H9 (cell line): ENCODE measurements at places on chromosomes 6 and 20. TPM values are rescaled to one million over a fixed set of nuclear protein-coding genes. Genes with fewer than 3 reads are reported as not detected.
A peak's percentile ranks its signal among the peaks of the same experiment; 100 is the strongest.

- H3K27ac ChIP-seq, result no peak overlapping the region
- DNase-seq, result no peak
- H3K4me3 ChIP-seq, result no peak overlapping the region
- no peaks in the 10 kb centered on the region for H3K27me3 ChIP-seq
Measured at GRCh38 chr6:65996096-65996495, 289.1 kb upstream of the EYS start.

Gene PRICKLE4
- 0.68 and 0.70 TPM in 2 replicates for total RNA-seq

- peak overlapping the region; percentile 53 for H3K4me3 ChIP-seq
- peaks cover 11% of the 10 kb centered on the region; the same call in 1 of the 2 replicates for H3K4me1 ChIP-seq
- H3K36me3 ChIP-seq, result peaks cover 9% of the 10 kb centered on the region
Measured at GRCh38 chr6:138485005-138485545, 14.2 kb downstream of the NHSL1 start.

DNA sequence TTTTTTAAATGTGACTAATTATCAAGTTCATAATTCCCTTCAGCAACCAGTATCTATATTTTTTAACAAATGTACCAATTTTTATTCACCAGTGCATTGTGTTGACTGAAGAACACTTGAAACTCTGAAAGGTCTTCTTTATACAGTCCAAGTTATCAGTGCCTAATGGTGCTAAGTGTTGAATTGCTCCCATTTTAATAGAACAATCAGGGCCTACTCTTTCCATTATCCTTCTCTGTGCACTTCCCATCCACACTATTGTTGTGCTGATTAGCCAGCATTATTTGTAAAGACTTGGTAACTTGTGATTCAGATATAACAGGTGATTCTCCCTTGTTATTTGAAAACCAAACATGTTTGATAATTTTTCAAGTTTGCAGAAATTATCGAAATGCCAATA, 1209.7 kb upstream of the MAP3K7 start:
- no peak for DNase-seq
- H3K4me1 ChIP-seq, result no peaks in the 10 kb centered on the region
- no peak overlapping the region for H3K4me3 ChIP-seq
- H3K27me3 ChIP-seq, result no peaks in the 10 kb centered on the region

DNA sequence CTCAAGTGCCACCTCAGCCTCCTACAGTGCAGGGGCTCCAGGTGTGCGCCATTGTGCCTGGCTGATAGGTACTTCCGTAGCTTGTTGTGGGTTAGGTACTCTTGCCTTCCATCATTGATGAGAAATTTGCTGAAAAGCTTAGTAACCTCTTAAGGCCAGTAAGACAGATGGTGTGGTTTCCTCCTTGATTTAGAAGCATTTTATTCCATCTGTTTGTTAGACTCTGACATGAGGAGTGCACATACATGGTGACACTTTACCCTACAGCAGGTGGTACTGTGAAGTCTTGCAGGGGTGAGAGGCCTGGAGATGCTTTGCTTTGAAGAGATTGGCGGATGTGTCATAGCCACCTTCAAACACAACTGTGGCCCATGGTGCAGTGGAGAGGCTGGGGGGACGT, 14.8 kb upstream of the MTG2 start:
- peaks cover 44% of the 10 kb centered on the region for H3K36me3 ChIP-seq
- no peak for DNase-seq
- H3K27ac ChIP-seq, result no peak overlapping the region
- no peak overlapping the region for H3K4me3 ChIP-seq

DNA sequence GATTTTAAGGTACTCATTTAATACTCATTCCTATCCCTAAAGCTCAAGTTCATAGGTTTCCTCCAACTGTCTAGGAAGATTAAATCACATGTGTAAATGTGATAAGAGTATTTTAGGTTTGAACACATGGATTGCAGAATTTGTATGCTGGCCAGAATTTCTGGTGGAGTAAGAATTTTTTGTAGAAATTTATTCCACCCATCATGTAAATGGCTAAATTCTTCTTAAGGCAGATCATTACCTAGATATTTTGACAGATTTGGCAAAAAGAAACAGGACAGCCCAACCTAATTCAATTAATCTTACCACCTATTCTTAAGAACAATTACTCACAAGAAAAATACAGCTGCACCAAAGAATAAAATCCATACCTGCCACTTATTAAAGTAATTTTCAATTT, 261.6 kb downstream of the GRIK2 start:
- no peak overlapping the region for H3K27ac ChIP-seq
- DNase-seq, result no peak
- no peak overlapping the region for H3K4me3 ChIP-seq
- H3K27me3 ChIP-seq, result no peaks in the 10 kb centered on the region
- peaks cover 7% of the 10 kb centered on the region; the same call in 1 of the 2 replicates for H3K4me1 ChIP-seq

Gene TP53TG5
- 0.59 TPM in 1 of 2 replicates, not detected in the other for total RNA-seq

Gene MMP24OS
- total RNA-seq, result 43.8 and 45.6 TPM in 2 replicates

Gene IMPG1
- not detected in 2 replicates for total RNA-seq

GRCh38 chr6:117558818-117559217, 43.5 kb downstream of the GOPC start:
- no peak for DNase-seq
- H3K4me1 ChIP-seq, result no peaks in the 10 kb centered on the region
- H3K27me3 ChIP-seq, result no peaks in the 10 kb centered on the region
- H3K4me3 ChIP-seq, result no peak overlapping the region
- peaks cover 4% of the 10 kb centered on the region; the same call in 1 of the 2 replicates for H3K36me3 ChIP-seq

Gene CGAS
- 1.7 and 1.8 TPM in 2 replicates for total RNA-seq

GRCh38 chr6:139271056-139271455, 20.7 kb downstream of the TXLNB start:
- no peaks in the 10 kb centered on the region for H3K36me3 ChIP-seq
- no peaks in the 10 kb centered on the region for H3K27me3 ChIP-seq
- no peak for DNase-seq
- no peak overlapping the region for H3K27ac ChIP-seq

- DNase-seq, result no peak
- H3K4me1 ChIP-seq, result no peaks in the 10 kb centered on the region
- H3K36me3 ChIP-seq, result peaks cover 3% of the 10 kb centered on the region
- no peaks in the 10 kb centered on the region for H3K27me3 ChIP-seq
Measured at GRCh38 chr6:124986164-124986563, 23.9 kb downstream of the RNF217 start.

Gene SLC44A4
- total RNA-seq, result 3.3 and 3.8 TPM in 2 replicates

Gene FAM209B
- 0.33 and 0.92 TPM in 2 replicates for total RNA-seq

DNA sequence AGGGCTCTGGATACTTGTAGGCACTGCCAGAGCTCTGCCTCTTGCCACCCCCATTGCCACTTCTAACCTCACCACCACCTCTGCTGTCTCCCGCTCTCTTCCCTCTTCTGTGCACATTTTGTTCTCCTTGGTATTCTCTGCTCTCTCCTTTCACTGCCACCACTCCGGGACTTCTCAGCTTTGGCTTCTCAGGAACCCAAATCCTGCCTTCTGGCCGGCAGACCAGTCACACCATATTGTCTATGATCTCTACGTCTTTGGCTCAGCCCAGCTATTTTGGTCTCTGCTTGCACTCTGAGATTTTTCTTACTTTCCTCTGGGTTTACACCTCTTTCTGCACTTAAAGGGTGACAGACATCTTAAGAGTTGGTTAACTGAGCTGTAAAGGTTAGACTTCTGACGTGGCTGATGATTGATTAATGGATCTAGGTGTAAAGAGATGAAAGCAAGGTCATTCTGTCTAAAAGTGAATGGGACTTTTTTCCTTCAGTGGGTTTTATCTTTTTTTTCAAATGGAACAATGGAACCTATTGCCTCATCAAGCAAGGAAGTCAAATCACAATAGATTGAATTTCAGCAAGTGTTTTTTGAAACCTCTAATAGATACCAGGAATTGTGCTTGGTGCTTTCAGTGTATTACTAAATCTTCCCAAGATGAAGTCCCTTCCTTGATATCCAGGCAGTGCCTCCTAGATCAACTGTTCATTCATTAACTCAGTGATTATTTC, 13.8 kb downstream of the MMP24 start:
- H3K27me3 ChIP-seq, result no peaks in the 10 kb centered on the region
- no peak overlapping the region for H3K27ac ChIP-seq
- no peak overlapping the region for H3K4me3 ChIP-seq
- H3K4me1 ChIP-seq, result peaks cover 8% of the 10 kb centered on the region; the same call in 1 of the 2 replicates
- DNase-seq, result no peak

DNA sequence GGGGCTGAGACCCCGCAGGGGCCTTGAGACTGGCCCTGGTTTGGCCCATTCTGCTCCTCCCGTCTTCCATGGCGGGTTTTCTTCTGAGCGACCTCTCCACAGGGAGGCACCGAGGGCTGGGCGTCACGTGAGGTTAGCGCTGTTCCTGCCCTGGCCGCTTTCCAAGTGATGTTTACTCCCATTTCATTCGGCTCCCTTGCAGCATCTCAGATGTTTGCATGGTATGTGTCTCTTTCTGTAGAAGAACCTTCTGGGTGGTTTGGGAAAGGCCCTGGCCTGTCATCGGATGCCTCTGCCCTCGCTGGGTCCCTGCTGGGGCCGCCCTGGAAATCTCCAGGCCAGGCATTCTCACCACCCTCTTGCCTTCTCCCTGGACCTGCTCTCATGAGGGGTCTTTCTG, 17.3 kb downstream of the RAMACL start:
- H3K27me3 ChIP-seq, result no peaks in the 10 kb centered on the region
- DNase-seq, result peak; percentile 24
- H3K36me3 ChIP-seq, result no peaks in the 10 kb centered on the region; the same call in 2 of the 3 replicates
- no peak overlapping the region for H3K4me3 ChIP-seq
- H3K27ac ChIP-seq, result no peak overlapping the region

DNA sequence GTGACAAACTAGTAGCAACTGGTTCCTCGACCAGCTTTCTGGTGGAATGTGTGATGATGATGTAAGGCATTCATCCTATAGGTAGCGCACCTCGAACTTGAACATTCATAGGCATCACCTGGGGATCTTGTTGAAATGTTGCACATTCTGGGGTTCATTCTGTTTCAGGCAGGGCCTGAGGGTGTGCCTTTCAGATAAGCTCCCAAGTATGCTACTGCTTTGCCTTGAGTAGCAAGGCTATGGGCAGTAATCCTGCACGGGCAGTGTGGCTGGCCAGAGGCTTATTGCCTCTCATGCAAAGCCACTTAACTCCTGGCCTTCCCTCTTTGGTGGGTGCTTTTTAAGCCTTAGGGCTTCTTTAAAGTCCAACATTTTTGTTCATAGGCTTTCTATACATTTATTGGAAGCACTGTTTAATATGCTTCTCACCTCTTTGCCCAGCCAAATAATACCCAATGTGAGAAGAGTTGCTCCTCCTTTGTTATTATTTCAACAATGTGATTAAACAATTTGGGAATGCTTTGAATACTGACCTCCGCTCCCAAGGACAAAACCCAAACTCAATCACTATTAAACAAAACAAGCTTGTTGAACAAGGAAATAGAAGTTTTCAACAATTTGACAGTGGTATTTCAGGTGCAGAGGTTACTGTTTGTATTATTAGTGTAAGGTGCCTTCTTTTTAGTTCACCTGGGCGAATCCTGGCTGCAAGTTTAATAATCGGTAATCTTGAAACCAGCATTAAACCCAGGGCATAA, 57.5 kb downstream of the JARID2 start:
- no peaks in the 10 kb centered on the region for H3K36me3 ChIP-seq
- H3K4me1 ChIP-seq, result peaks cover 27% of the 10 kb centered on the region; the same call in 1 of the 2 replicates
- DNase-seq, result no peak
- H3K27ac ChIP-seq, result no peak overlapping the region

GRCh38 chr6:47535316-47536225, 58.0 kb downstream of the CD2AP start:
- no peaks in the 10 kb centered on the region; the same call in 1 of the 2 replicates for H3K4me1 ChIP-seq
- H3K27ac ChIP-seq, result no peak overlapping the region
- DNase-seq, result no peak
- H3K4me3 ChIP-seq, result no peak overlapping the region

GRCh38 chr6:80696268-80696667, 589.8 kb downstream of the BCKDHB start:
- H3K4me3 ChIP-seq, result no peak overlapping the region
- no peaks in the 10 kb centered on the region for H3K27me3 ChIP-seq
- peaks cover 14% of the 10 kb centered on the region for H3K36me3 ChIP-seq
- no peak overlapping the region for H3K27ac ChIP-seq

DNA sequence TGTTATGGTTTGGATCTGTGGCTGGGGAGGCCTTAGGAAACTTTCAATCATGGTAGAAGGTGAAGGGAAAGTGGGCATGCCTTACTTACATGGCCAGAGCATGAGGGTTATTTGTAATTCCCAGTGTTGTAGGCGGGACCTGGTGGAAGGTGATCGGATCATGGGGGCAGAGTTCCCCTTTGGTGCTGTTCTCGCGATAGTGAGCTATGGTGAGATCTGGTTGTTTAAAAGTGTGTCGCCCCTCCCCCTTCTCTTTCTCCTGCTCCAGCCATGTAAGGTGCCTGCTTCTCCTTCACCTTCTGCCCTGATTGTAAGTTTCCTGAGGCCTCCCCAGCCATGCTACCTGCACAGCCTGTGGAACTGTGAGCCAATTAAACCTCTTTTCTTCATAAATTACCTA, 145.8 kb downstream of the TFAP2C start:
- no peaks in the 10 kb centered on the region; the same call in 1 of the 2 replicates for H3K4me1 ChIP-seq
- no peak overlapping the region for H3K4me3 ChIP-seq
- H3K27ac ChIP-seq, result no peak overlapping the region
- no peak for DNase-seq
- H3K36me3 ChIP-seq, result no peaks in the 10 kb centered on the region

Gene EPB41L1
- total RNA-seq, result 29.9 and 31.1 TPM in 2 replicates

- no peaks in the 10 kb centered on the region for H3K36me3 ChIP-seq
- no peak for DNase-seq
- H3K4me3 ChIP-seq, result no peak overlapping the region
- H3K27ac ChIP-seq, result no peak overlapping the region
- no peaks in the 10 kb centered on the region for H3K4me1 ChIP-seq
Measured at GRCh38 chr6:89357390-89357789, 4.9 kb upstream of the UBE2J1 start.
